Stimulated activated CD4-positive, alpha-beta T cell treated with anti-CD3 and anti-CD28 coated beads, Interleukin-1b, Interleukin-23, amount 100 ng/mL, for 4 hours (primary cell): ENCODE measurements at places on chromosomes 6 and 20.

GRCh38 chr20:2767768-2768631, 32.4 kb downstream of the CPXM1 start:
- no peak for DNase-seq

DNA sequence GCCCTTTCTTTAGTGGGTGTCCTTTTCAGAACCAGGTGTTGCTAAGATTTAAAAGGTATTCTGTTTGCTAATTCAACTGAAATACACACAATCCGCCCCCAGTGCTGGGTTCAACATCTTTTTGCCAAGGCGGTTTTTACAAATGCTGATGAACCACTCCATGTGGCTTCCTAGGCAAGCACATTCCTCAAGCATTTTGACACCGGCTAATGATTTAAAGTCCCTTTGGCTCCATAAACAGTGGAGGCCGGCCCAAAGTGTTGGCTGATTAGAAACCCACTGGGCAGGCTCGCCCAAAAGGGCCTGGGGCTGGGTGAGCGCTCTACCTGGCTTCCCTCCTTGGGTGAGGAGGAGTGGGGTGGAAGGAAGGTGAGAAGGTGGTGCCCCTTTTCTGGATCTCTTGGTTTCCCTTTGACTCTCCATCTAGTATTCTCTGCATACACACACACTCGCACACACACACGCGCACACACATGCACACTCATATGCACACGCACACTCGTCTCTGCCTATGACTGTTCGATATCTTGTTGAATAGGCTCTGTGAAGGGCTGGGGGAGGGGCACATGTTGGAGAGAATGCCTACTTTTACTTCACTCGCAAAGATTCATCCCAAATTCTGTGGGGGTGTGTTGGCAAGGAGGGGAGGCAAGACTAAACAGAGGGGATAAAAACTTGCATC, 66.7 kb upstream of the ARMC2 start:
- DNase-seq: no peak

DNA sequence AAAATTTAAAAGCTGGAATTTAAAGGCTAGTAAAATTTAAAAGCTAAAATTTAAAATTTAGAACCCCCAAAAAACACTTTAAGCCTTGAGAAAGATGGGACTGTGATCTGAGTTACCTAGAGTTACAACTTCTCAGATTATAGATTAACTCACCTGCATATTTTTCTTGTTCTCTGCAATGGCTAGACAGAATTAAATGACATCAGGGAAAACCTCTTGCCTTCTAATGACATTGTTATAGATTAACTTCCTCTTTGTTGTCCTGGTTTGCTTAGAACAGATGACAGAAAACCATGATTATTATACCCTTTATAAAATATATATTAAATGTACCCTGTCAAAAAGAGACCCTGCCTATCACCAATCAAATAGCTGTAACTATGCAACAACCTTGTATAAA, 56.4 kb downstream of the TRDN start:
- DNase-seq: no peak

GRCh38 chr6:33700391-33701050, 11.0 kb downstream of the UQCC2 start:
- DNase-seq: peak; percentile 64

GRCh38 chr6:70811788-70812187, 144.1 kb downstream of the SMAP1 start:
- DNase-seq: no peak

DNA sequence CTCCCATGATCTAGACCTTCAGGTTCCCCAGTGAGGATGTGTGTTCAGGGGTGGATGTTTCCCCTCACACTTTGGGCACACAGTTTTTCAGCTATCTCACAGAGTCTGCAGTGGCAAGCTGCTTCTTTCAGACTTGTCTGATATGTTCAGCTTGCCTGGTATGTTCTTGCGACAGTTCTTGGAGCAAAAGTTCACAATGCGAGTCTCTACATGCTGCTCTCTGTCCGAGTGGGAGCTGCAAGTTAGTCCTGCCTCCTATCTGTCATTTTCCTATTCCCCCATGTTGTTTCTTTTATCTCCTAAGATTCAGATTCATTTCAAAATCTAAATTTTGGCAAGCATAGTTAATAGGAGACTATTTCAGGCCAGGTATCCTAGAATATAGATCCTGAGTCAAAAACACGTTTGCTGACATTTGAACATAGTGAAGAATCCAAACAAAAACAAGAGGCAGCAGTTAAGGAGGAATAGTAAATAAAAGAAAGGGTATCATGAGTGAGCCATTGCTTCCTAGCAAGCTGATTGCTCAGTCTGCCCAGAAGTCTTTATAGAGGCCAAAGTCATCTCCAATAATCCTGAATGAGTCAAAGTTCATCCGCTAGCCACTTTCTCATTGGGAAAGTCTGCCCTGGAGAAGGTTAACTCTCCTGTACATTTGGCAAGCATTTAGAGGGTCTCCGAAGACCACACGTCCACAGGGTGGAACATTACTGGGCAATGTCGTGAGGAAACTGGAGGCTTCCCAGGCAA, 140.2 kb upstream of the MOCS1 start:
- no peak for DNase-seq

DNA sequence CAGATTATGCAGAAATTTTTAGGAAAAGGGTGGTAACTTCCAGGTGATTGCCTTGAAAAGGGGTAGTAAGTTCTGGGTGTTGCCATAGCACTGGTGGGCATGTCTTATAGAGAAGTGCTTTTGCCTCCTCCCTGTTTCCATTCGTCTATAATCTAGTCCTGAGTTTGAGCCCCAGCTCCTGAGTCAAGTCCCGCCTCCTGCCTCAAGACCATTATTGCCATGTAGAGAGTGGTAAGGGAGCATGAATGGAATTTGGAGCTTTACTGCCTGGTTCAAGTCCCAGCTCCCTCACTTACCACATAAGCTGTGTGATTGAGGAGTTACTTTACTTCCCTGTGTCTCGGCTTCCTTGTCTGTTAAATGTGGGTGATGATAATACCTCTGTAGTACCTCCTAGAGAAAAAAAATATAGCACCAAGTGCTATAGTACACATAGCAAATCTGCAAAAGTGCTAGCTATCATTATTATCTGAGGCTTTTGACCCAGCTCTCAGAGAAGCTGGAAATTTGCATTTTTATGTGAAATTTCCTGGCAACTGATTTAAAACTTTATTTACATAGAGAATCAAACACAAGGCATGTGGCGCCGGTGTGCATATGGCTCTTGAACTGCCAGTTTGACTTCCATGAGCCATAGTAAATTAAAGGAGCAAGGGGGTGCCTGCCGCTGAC, 36.0 kb downstream of the TGM6 start:
- DNase-seq: no peak

DNA sequence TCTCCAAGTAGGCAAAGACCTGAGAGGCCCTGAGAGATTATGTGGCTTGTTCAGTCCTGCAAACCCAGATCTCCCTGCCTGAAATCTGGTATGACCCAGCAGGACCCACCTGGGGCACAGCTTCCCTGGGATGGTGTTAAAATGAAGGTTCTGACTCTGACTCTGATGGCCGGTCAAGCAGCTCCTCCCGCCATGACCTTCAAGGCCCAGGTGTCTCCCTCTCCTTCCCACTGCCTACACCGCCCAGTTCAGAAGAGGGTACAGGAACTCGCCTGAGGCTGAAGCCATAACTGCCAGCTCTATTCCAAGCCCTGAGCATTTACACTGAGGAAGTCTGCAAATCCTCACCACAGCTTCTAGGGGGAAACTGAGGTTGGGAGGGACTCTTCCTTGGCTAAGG, 5.9 kb upstream of the CST7 start:
- DNase-seq: no peak

DNA sequence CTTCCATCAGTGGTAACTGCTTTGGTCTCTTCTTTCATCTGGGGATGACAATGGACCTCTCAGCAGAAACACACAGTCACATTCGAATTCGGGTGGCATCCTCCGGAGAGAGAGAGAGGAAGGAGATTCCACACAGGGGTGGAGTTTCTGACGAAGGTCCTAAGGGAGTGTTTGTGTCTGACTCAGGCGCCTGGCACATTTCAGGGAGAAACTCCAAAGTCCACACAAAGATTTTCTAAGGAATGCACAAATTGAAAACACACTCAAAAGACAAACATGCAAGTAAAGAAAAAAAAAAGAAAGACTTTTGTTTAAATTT, 6.1 kb downstream of the EDN1 start:
- no peak for DNase-seq

- DNase-seq: no peak
Observed at GRCh38 chr20:15253431-15253830, 916.0 kb upstream of the FLRT3 start.

DNA sequence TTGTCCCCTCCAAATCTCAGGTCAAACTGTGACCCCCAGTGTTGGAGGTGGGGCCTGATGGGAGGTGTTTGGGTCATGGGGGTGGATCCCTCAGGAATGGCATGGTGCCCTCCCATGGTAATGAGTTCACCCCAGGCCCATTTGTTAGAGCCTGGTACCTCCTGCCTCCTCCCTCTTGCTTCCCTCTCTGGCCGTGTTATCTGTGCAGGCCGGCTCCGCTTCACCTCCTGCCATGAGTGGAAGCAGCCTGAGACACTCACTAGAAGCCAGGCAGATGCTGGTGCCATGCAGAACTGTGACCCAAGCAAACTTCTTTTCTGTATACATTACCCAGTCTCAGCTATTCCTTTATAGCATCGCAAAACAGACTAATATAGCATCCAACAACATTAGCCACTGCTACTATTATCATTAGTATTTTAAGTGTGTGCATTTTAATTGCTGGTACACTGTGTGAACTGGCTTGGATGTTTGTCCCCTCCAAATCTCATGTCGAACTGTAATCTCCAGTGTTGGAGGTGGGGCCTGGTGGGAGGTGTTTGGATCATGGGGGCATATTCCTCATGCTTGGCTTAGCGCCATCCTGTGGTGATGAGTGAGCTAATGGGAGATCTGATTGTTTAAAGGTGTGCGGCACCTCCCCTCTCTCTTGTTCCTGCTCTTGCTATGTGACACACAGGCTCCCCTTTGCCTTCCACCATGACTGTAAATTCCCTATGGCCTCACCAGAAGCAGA, 12.2 kb upstream of the OSER1 start:
- DNase-seq: no peak

GRCh38 chr6:17820055-17820454, 113.3 kb upstream of the NUP153 start:
- DNase-seq: no peak

DNA sequence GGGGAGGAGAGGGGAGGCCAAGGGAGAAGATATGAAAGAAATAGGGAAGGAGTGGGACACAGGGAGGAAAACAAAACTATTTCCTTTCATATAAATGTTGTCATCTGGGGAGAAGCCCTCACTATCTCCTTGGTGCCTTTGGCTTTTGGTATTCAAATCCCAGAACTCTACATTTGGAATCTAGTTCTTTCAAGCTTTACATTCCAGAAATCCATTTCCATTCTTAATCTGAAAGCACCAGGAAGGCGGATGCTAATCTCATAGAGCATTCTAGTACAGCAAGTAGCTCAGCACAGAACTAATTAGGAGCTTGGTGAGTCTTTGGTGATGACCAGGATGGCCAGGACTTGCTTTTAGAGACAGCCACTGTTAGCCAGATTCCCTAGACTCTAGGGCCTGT, 177.9 kb downstream of the KIF16B start:
- no peak for DNase-seq

- DNase-seq: no peak
Observed at GRCh38 chr20:63458170-63459069, 14.0 kb downstream of the KCNQ2 start.

DNA sequence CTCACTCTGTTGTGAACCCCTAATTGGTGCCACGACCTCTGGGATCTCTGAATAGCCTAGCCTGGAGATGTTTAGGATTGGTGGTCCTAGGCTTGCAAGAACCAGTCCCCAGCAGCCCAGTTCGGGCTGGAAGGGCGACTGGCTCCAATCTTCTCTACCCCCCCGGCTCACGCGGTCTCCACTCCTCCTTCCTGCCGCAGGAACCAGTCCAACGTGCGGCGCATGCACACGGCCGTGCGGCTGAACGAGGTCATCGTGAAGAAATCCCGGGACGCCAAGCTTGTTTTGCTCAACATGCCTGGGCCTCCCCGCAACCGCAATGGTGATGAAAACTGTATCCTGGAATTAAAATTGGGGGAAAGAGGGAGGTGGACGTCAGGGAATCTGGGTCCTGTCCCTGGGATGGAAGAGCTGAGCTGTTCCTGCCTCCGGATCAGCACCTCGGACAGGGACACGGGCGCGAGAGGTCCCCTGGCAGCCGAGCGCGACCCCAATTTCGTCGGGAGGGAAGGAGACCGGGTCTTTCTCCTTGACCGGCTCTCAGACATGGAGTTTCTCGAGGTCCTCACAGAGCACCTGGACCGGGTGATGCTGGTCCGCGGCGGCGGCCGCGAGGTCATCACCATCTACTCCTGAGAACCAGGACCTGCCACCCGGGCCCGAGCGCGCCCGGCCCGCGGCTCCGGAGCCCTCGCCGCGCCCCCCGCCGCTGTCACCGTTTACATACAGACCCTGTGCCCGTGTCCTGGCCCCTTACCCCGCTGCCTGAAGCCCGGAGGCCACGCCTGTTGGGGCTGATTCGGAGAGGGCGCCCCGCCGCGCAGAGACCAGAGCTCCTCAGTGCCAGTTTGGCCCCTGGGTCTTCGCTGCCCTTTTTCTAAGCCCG, 28.2 kb downstream of the SLC12A5 start:
- DNase-seq: no peak

DNA sequence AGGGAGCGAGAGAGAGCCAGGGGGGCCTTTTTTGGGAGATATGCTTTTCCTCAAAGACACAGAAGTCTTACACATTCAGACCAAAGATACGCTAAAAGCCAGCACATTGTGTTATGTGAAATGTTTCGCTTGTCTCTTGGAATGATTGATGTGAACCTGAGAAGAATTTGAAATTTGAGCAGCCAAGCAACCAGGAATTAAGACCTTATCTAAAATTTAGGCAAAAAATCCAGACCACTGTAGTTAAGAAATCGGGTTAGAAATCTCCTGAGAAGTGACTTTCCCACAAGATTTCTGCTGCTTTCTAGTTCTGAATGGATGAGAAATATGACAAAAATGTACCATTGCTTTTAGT, 223.2 kb upstream of the GMDS start:
- no peak for DNase-seq

DNA sequence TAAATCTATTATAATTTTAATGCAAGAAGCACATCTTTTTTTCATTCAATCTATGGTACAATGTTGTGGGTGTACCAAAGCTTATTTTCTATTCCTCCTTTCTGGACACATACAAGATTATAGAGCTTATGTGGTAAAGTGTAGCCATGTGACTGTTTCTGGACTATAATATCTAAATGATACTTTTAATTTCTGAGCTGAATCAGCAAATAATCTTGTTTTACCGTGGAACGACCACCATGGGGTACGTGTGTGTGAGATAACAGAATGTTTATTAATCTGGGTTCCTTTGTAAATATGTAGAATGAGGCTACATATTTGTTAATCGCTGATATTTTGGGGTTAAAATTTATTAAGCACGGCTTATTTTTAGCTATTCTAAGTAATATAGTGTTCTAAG, 111.5 kb upstream of the EYS start:
- DNase-seq: no peak

- no peak for DNase-seq
Observed at GRCh38 chr6:54451516-54451915, 143.3 kb downstream of the TINAG start.

GRCh38 chr6:89487864-89488263, 54.9 kb downstream of the ANKRD6 start:
- DNase-seq: no peak
